Transverse colon (tissue), 4 donors: ENCODE measurements at places on chromosomes 16 and 17.

DNA sequence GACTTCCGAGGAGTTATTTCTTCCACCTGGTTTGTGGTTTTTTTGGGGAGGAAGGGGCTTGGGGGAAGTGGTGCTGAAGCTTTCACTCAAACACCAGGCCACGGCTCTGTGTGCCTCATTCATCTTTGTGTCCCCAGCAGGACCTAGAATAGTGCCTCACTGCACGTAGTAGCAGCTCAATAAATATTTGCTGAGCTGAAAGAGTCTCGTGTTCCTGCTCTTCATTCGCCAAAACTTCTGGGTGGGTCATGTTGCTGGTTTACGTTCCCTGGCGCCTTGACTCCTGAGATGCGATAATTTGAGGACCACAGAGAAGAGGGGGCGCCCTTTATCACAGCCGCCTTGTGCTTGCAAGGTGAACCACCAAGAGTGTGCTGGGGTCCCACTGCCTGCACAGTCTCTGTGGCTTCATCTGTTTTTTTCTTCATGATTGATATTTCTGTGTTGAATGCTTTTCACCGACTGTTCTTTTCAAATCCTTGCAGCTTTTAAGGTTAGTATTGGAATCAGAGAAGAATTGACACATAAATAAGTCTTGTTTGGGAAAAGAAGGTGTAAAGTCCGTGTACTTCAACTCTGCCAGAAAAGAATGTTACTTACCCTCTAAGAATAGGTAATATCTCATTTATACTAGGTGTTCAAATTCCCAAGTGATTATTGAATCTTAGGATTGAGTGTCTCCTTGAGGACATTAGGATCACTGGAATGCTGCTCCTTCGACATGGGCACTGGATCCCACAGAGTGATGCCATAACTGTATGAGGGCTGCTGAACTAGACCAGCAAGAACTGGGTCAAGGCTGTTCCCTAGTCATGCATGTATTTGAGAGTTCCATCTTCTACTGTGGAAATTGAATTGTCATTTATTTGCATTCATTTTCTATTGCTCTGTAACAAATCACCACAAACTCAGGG lies 92.7 kb upstream of the CLEC18A start:
- no peak for DNase-seq

GRCh38 chr16:85835956-85836705 lies 36.6 kb downstream of the COX4I1 start:
- DNase-seq = no peak

- DNase-seq = no peak
These were observed 43.7 kb downstream of the USP22 start for GRCh38 chr17:20999044-20999573.

DNA sequence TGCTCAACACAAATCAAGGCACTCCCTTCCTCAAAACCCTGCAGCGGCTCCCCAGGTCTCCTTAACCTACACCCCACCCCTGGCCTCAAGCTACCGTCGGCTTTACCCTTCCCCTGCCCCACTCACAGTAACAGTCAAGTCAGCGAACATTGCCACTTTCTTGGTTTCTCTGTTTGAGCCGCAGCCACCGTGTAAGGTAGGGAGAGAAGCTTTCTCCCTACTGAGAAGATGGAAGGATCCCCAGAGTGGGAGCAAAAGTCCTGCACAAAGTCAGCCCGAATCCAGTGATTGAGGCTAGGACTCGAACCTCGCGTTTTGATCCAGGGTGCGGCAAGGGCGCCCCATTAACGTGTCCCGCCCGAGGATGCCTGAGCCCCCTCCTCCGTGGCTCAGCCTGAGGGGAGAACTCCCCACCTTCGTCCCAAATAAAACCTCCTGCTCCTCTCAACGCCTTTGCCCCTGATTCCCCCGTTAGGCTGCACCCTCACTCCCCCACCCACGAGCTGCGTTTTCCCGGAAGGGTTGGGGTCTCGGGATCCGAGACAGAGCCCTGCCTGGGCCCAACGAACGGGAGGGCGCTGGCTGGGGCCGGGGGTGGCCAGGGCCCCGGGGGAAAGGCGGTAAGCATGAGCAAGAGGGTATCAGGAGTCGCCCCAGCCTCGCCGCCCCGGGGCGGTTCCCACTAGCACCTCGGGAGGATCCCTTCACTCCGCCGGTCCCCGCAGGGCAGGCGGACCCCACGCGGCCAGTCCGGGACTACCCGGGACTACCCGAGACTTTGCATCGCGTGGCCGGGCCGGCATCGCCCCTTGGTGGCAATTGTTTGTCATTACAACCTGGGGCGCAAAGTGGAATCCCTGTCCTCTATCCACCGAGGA lies 9.9 kb upstream of the NAGS start:
- DNase-seq = peak; percentile 60

DNA sequence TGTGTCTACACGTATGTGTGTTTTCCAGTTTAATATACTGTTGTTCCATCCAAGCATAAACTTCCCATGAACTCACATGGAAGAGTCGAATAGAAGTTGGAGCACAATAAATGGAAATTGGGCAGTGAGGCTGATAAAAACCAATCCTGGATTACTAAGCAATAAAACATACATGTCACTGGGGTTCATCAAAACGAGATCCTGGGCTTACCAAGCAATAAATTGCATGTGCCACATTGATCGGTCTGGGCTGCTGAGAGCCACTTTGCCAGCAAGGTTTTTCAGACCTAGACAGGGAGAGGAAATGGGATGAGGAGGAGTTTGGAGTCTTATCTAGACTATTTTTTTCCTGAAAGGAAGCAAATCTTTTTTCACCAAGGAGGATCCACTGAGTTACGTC lies 322.3 kb upstream of the C16orf82 start:
- DNase-seq = no peak

- no peak for DNase-seq
These were observed 48.5 kb upstream of the RBFOX3 start for GRCh38 chr17:79659376-79659775.

DNA sequence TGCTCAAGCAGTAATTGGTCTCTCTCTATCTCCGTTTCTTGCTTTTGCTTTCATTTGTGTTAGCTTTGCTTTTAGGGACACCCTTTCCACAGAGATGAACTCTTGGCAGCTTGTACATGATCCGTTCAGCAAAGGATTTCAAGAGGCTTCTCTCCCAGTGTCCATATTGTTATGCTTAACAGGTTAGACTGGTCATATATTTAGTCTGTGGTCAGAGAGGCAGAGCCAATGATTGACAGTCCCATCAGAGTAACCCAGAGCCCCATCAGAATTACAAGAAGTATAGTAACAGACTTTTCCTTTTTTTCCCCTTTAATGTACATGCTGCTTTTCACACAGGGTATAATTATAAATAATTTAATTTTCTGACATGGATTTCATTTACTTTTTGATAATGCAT lies 34.4 kb downstream of the GDPD1 start:
- DNase-seq = no peak

DNA sequence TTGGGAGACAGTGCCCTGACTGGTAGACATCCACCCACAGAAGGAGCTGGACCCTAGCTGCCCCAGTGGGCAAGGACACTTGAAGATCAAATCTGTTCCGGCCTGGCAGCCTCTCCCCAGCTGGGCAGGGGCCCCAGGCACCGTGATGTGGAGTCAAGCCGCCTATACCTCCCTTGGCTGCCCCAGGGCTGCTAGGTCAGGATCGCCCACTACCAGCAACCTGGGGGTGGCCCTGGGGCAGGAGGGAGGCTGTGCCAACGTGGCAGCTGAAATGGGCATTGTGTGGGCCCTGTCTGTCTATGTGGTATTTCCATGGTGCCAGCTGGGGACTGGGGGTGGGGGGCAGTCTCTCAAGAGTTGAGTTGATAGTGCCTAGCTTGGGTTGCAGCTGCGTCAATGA lies 941 bp downstream of the PDK2 start:
- no peak for DNase-seq

- no peak for DNase-seq
These were observed 85.4 kb upstream of the CLEC18A start for GRCh38 chr16:69865701-69866100.
